Stimulated activated CD8-positive, alpha-beta memory T cell treated with anti-CD3 and anti-CD28 coated beads, Interleukin-2, amount 100 ng/mL, for 48 hours (primary cell): ENCODE measurements at places on chromosomes 7 and 10.

GRCh38 chr10:79262131-79262530 lies 85.1 kb upstream of the PPIF start:
- no peak for DNase-seq

- DNase-seq, result no peak
Observed at GRCh38 chr10:109932968-109933367, 9.7 kb upstream of the XPNPEP1 start.

DNA sequence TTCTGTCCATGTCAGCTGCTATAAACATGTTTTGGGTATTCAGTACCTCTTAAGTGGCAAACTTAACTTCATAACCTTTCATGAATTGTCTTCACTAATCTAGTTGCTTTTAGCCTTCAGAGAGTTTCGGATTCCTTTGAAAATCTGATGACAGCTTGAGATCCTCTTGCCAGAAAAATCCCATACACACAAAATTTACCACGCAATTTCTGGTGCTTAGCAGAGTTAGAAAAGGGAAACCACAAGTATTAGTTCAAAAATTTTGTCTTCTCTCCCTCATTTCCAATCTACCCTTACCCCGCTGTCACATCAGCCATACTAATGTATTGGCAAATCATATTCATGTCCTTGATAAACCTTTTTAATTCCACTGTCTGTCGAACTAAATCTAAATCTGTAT lies 72.7 kb upstream of the TMEM106B start:
- DNase-seq, result no peak

GRCh38 chr7:118759921-118760320 lies 535.4 kb downstream of the ANKRD7 start:
- DNase-seq, result no peak

DNA sequence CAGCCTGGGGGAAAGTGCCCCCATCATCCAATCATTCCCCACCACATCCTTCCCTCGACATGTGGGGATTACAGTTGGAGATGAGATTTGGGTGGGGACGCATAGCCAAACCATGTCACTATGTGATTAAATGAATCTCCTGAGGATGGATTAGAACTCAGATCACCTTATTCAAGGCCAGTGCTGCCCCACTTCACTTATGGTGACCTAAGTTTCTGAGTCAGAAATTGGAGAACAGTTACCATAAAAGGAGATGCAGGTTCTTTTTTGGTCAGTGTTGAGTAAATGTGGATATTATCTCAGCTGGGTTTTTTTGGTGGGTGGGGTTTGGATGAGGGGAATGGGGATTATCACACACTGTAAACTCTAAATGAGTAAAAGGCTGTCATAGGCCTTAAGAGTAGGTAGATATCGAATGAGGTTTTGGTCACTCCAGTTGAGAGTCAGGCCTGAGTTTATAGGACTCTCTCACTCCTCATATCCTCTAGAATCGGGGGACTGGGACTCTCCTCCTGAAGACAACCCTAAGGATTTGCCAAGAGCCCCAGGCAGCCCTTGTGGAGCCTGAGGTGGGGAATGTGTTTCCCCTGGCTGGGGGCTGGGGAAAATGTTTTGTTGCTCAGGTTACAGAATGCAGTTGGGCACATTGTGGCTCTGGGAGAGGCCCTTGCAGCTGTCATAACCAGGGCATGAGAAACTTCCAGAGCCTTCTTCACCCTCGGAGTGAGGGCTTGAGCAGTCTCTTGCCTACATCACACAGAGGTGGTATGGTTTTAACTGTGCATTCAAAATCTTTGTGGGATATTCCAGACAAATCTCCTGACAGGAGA lies 213.0 kb downstream of the BAMBI start:
- DNase-seq, result no peak

DNA sequence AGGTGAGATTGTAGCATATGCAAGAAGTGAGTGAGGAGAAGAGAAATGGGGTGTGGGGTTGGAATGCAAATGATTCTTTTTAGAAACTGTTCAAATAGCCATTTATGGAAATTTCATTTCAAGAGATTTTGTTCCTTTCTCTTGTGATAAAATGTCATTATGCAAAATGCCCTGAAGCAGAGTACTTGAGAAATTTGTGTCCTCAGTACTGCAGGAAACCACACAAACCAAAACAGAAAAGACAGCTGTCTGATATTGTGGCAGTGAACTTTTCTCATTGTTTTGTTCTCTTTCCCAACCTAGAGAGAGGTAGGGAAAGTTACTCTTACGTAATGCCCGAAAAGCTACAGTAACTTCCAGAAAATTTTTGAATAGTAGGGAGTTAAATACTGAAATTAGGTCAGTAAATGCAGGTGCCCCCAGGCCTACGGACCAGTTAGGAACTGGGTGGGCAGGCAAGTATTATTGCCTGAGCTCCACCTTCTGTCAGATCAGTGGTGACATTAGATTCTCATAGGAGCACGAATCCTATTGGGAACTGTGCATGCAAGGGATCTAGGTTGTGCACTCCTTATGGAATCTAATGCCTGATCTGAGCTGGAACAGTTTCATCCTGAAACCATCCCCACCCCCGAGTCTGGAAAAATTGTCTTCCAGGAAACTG lies 34.0 kb downstream of the DLD start:
- no peak for DNase-seq

GRCh38 chr7:26409661-26410547 lies 118.2 kb downstream of the SNX10 start:
- DNase-seq, result no peak

DNA sequence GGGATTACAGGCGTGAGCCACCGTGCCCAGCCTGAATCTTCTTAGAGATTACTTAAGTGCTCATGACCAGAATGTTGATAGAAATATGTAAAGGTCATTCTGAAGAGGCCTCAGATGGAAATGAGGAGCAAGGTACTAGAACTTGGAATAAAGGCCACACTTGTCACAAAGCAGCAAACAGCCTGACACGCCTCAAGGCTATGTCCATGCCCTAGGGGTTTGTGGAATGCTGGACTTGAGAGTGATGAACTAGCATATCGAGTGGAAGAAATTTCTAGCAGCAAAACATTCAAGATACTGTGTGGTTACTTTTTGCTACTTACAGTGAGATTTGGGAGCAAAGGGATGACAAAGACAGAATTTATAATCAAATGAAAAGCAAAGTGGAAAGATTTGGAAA lies 39.0 kb downstream of the ZNF438 start:
- no peak for DNase-seq

GRCh38 chr7:113158756-113159155 lies 40.4 kb upstream of the SMIM30 start:
- DNase-seq, result no peak

DNA sequence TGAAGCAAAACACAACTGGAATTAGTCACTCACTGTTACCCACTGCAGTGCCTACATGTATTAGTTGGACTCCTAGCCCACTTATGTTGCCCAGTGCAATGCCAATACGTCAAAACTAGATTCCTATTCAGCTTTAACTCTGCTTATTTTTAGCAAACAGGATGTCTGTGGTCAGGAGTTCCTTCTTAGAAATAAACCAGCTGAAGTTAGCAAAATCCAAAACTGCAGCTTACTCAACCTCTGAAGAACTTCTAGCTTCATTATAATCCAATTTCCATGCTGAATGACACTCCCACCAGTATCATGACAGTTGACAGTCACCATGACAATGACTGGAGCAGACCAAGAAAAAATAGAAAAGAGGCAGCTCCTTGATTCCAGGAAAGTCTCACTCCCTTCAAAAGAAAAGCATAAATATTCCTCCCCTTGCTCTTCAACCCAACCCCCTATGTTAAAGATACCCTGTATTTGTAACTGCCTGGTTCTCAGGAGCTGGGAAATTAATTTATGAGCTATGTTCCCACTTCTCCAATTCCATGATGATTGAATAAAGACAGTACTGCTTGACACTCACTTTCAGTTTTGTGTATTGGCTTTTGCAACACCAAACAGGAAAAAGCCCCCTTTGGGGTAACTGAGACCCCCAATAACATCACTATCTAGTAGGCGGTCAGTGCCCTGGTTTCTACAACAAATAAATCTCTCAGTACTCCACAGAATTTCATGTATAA lies 327.4 kb downstream of the SORCS1 start:
- no peak for DNase-seq

DNA sequence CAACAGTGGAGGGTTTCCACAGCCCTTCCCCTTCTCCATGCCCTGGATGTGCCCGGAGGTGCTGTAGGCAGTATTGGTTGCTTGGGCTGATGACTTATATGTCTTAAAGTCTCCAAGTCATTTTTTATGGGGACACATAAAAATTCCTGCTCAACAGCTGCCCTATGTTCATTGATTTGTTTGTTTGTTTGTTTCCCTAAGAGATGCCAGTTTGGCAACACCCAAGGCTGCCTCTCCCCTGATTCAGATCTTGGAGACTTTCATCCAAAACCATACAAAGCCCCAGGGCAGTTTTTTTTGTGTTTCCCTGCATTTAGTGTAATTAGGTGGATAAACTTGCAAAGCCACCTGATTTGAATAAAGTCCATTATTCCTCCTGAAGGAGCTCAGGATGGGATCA lies 115.3 kb downstream of the PLPP4 start:
- DNase-seq, result no peak
